KG1 (cell line): ENCODE measurements at places on chromosomes 2 and 18.
A peak's percentile ranks its signal among the peaks of the same experiment; 100 is the strongest.

DNA sequence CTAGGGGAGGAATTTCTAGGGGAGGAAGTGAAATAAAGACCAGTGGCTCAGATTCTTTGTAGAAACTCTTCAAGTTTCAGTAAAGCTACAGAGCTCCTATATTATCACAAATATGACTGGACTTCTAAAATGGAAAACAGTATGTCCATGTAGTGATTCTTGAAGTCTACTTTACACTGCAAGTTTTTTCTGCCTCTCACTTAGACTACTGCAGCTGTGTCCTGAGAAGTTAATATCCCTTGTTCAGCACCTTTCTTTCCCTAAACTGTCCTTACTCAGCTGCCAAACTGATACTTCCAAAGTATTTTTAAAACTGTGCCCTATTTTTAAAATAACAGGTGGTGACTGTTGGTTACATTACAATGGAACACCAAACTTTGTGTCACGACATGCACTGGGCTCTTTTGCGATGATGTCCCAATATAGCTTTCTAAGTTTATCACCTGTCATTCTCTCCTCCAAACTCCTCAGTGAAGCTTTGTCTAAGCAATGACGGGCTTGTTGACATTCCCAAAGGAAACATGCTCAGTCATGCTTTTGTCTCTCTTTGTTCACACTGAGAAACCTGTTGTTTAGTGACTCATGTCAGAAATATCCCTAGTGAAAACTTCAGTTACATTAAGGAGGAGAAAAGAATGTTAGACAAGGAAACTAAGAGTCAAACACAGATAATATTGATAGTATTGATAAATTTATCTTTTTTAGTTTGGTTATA, 341.1 kb downstream of the ARL6IP6 start:
- DNase-seq, result no peak

DNA sequence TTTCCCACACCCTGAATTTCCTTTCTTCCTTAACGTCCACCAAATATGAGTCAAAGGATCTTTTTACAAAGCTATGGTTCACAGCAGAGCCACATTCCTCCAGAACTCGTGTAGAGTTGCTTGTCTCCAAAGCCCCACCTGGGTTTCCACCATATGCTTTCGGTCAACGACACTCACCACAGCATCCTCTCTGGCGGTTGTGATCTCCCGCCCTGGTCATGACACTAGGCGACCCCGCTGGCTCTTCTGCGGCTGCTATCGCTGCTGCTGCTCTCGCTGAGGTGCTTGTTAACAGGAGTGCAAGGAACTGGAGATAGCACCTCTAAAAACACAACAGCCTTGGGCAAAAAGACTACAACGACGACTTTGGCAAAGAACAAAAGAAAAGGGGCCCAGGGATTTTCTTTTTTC, 340 bp downstream of the SLC40A1 start:
- DNase-seq, result no peak

GRCh38 chr2:169258045-169258601, 104.2 kb downstream of the LRP2 start:
- DNase-seq, result no peak

GRCh38 chr2:68404164-68404563, 39.1 kb downstream of the PLEK start:
- no peak for DNase-seq

GRCh38 chr2:83900862-83901261, 558.2 kb downstream of the SUCLG1 start:
- DNase-seq, result no peak

DNA sequence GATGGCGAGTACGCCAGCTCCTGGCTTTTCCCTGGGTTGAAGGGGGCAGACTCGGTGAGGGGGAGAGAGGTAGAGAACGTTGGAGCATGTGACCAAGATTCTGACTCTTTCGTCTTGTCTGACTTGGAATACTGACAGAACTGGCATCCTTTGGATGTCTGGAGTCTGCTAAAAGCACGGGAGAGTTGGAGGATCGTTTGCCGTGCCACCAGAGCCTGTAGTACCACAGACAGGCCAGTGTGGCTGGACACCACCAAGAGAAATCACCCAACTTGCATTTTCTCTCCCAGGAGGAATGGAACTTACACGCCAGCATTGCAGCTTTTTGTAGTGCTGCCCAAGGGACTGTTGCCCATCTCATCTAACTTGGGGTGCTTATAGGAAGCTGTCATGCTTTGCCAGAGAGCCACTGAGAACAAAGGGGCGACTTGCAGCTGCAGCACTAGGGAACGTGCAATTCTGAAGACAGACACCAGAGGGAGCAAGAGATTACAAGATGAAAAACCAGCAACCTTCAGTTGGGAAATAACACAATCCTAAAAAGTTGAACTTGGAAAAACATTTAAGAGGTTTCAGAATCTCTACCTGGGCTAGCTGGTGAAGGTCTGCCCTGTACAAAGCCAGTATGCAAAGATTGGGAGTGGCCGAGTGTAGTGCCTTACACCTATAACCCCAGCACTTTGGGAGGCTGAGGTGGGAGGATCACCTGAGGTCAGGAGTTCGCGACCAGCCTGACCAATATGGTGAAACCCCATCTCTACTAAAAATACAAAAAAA, 24.1 kb downstream of the PSMG2 start:
- peak; percentile 33 for DNase-seq

DNA sequence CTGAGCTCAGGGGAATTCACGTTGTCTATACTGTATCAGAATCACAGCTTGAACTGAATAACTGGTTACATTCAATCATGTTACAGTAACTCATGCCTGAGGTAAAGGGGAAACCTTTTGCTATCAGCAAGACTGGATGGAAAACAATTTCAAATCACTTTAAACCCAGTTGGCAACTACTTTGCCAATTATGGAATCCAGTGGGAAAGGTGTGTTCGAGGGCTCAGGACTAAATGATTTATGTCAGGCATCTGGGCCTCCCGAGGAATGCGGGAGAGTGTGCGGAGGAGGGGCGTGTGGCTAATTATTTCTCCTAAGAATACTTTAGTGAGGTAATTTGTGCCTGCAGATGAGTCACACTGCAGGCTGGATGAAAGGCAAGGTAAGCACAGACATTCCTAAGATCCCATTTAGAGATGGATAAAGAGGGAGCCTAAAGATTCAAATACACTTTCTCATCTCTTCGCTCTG, 100.1 kb downstream of the HRH4 start:
- DNase-seq, result no peak

- no peak for DNase-seq
Measured at GRCh38 chr2:71678874-71679273, 225.5 kb downstream of the DYSF start.

DNA sequence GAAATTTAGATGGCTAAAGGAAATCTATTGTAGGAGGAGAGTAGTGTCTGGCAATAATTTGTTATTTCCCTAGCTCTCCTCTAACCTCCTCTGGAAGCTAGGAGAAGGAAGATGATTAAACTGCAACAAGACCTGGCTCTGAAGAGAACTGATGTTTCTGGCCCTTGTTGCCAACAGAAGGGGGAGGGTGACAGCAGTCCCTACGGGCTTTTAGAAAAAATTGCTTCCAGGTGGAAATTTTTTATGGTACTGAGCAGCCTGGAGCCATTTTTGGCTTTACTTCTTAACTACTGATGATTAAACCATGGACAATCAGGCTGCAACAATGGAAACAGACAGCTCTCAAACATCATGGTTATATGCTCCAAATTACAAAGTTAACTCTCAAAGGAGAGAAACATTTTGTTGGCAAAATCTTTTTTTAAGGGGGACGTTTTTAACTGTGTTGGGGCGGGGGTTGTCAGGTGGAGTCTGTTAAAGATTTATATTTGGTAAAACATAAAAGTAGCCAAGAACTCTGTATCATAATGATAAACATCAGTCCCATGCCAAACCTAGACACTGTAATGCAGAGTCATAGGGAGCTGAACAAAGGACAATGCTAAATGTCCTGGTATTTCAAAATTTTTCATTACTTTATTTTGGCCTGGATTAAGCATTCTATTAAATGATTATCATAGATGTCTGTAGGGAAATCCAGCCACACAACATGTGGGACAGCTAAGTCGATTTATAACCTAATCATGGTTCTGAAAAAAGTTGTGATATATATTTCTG, 70.0 kb downstream of the EXOC6B start:
- no peak for DNase-seq

GRCh38 chr2:106932644-106933043, 46.7 kb upstream of the ST6GAL2 start:
- DNase-seq, result no peak

DNA sequence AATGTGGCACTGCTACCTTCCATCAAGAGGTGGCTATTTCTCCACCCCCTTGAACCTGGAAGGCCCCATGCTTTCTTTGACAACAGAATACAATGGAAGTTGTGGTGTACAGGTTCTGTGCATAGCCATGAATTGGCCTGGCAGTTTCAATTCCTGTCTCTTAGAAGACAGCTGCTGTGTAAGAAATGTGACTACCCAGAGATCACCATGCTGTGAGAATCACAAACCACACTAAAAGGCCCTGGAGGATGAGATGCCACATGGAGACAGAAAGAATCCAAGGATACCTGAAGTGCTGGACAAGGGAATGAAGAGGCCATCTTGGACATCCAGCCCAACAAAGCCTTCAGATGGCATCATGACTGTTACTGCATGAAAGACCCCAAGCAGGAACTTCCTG, 47.7 kb upstream of the EHBP1 start:
- DNase-seq, result no peak

DNA sequence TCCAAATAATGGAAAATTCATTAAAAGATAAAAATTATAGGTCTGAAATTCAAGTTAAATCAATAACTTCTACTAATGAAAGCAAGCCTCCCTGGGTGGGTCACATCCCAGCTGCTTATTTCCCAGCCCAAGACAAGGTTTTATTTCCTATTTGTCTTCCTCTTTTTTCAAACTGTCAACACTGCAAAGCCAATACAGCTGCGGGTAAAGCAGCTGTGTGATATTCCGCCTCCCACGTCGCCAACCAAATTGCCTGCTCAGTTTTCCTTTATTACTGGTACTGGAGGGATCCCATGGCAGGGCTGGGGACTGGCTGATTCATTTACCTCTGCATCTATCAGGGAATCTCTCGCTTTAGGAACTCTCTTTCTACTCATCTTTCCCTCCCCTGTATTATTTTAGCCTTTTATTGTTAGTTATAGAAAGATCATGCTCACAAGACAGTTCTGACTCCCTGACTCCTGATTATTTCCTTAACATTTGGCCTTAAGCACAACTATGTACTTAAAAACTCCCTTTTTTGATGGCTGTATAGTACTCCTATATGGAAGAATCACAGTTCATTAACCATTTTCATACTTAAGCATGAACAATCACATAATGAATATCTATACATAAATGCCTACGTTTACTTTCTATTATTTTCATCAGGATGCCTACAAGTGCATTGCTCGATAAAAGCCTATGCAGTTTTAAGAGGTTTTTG, 253.1 kb downstream of the CDCA7 start:
- DNase-seq, result no peak

DNA sequence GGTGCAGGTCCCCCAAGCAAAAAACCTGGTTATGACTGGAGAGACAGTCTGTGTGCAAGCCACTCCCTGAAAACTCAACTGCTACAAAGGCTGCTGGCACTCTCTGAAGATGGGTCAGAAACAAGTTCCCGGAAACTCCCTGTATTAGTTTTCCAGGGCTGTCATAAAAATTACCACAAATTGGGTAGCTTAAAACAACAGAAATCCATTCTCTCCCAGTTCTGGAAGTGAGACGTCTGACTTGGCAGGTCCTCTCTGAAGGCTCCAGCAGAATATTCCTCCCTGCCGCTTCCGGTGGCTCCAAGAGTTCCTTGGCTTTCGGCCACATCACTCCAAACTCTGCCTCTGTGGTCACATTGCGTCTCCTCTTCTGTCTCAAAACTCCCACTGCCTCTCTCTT, 30.1 kb upstream of the SERPINE2 start:
- no peak for DNase-seq

DNA sequence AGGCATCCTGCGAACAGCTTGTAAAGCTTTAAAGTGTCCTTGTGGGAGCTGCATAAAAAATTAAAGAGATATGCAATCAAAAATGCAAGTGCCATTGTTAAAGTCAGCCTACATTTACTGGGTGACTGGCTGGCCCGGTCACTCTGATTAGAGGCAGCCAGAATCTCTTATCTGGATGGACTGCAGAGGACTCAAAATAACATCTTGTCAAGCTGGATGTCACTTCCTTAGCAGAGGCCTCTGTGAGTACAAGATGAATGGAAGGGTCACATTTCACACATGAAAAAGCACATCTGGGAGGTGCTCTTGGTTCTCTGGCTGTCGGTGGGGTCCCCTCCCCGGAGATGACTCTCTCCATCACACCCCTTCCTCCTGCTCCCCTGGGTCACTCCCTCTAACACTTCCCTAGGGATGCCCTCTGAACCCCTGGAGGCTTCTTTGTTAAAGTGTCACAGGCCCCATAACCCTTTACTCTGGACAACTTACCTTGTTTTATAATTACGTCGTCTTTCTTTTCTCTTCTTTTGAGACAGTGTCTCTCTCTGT, 122.1 kb downstream of the SH3BP4 start:
- DNase-seq, result no peak

- DNase-seq, result no peak
Measured at GRCh38 chr2:76516861-76517573, 806.3 kb upstream of the GCFC2 start.

DNA sequence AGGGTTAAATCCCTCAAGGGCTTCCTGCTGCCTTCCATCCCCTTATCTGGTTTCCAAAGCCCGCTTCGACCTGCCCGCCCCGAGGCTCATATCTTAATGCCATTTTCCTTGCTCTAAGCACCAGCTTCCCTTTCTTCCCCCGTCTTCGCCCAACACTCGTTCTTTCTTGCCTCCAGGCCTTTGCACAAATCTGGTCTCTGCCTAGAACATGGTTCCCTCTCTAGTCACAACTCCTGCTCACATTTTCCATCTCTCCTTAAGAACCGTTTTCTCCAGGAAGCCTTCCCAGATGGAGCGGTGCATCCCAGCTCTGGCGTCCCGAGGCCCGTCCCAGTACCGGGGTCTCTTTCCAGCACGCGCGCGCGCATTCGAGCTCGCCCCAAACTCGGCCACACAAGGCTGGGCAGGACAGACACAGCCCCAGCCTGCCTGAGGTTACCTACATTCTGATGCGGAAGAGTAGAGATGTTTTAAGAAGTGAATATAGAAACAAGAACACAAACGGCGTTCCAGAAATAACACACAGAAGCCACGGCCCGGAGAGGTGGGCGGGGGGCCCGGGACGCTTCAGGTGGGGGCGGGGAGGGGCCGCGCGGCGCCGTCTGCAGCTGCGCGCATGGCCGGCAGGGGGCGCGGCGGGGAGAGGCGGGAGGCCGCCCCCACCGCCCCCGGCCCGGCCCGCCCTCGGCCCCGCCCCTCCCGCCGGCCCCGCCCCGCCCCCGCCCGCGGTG, at the start of gene DGKD:
Gene DGKD, plus strand, starts transcription at position 726 of the 731 bp plus-strand sequence. CDS start 25 bp downstream, outside the sequence.
- no peak for DNase-seq

- no peak for DNase-seq
Measured at GRCh38 chr2:209471037-209471436, 47.2 kb downstream of the MAP2 start.

DNA sequence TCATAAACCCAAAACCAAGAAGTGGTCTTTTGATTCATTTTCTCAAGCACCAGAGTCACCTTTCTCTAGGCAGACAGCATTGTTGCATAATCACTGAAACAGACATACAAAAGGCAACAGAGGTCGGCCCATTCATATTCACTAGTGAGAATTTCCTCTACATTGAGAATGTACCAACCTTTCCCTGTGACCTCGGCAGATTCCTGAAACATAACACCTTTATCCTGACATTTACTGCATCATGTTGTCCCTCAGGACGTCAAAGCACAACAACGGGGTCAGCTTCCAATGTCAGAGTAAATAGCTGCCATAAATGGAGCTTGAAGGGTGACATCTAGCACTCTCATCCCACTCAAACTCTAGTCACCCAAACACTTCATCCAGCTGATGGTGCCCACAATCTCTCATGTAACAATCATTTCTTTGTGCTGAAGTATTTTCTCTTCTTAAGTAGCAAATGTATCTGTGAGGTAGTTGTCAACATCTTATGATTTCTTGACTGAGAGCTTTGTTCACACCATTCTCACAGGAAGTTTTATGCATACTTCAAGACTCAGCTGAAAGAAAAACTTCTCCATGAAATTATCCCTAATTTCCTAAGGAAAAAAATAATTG, 802.6 kb upstream of the CHAC2 start:
- no peak for DNase-seq
